ENCODE measurements at places on chromosomes 7 and 10. TPM values are rescaled to one million over a fixed set of nuclear protein-coding genes. Genes with fewer than 3 reads are reported as not detected.
A peak's percentile ranks its signal among the peaks of the same experiment; 100 is the strongest.

GRCh38 chr7:6175645-6176044, 96.8 kb downstream of the CYTH3 start:
- DNase-seq = peak; percentile 85

DNA sequence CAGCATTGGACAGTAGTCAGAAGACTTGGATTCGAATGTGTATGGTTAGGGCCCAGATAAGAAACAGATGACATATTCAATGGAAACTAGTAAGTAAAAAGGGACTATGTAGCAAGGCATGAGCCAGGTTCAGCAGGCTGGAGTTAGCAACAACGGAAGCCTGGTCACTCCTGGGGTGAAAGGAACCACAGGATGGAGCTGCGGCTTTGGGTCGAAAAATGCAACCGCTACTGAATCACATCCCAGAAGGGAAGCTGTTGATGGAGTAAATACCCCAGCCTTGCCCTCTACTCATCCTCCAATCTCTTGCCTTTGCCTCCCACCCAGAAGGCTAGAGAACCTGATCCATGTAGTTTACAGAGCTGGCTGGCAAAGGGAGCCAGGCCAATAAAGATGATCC, 37.5 kb upstream of the EGR2 start:
- no peak for DNase-seq

- no peak for DNase-seq
Observed at GRCh38 chr10:72234560-72235095, 18.6 kb upstream of the ASCC1 start.

DNA sequence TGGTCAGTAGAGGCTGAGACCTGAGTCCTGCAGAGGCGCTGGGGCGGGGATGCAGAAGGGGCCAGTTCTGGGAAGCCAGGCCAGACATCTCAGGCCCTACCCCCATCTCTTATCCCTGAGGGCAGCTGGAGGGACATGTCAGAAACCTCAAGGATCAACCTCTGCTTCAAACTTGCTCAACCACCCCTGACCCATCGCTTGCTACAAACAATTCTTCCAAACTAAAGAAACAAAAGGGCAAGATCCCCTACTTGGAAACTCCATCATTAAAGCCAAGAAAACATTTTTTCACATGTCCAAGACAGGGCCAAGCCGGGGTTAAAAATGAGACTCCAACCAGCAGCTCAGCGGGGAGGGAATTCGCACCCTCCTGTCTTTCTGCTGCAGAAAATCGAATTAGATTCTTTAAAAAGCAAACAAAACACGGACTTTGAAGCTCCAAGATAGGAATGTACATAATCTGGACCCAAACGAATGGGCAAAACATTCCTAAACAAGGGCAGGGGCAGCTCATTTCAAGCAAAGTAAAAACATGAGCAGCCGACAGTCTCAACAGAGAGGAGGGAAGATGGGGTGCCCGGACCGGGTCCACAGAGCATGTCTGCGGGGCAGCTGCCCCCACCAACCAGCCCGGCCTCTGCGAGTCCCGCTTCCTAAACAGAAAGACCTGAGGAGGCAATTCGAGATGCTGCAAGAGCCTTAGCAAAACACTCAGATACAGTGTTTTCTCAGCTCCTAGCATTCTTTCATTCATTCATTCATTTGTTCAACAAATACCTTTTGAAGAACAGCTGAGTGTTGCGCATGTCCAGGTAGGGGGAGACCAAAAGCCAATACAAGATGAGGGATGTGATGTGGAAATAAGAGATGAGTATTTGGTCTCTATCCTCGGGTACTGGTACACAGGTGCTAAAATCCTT, 44.8 kb downstream of the CHST15 start:
- peak; percentile 33 for DNase-seq

DNA sequence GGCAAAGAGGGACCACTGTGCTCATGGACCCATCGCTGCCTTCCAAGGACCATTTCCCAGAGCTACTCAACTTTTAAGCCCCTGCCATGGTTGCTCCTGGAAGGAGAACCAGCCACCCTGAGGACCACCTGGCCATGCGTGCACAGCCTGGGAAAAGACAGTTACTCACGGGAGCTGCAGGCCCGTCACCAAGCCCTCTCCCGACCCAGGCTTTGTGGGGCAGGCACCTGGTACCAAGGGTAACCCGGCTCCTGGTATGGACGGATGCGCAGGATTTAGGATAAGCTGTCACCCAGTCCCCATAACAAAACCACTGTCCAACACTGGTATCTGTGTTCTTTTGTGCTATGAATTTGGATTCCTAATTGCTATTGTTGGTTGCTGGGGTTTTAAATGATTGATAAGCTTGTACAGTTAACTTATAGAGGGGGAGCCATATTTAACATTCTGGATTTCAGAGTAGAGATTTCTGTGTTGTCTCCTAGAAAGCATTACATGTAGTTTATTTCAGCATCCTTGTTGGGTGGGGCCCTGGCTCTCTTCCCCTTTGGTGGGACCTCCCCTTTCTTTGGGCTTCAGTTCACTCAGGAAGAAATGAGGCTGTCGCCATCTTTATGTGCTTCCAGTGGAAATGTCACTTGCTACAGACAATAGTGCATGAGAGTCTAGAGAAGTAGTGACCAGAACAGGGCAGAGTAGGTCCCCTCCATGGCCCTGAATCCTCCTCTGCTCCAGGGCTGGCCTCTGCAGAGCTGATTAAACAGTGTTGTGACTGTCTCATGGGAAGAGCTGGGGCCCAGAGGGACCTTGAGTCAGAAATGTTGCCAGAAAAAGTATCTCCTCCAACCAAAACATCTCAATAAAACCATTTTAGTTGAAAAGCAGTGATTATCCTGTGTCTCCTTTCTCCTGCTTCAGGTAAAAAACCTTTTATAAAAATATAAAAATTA, 19.4 kb downstream of the LAT2 start:
- DNase-seq = no peak

TWNK gene
- 3.9 TPM for total RNA-seq

DNA sequence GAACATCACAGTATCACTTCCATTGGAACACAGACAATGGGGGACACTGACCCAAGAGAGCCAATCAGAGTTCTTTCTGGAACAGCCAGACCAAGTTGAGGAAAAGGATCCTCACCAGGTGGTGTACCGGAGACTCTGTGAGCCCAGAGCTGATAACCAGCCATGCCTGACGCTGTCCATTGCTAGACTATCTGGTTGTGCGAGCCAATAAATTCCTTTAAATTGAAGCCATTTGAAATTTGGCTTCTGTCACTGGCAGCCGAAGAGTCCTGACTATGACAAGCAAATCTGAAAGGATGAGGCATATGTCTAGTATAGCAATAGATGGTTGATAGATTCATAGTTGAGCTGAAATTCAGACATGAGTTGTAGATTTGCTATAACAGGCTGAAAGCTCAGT, 3.1 kb upstream of the LHPP start:
- DNase-seq = no peak

MLXIPL gene
- not detected for total RNA-seq

GRCh38 chr10:6938384-6938783, 358.3 kb upstream of the PRKCQ start:
- no peak for DNase-seq

ICA1 gene
- 4.3 TPM for total RNA-seq

GRCh38 chr10:70729763-70730357, 55.3 kb downstream of the TBATA start:
- DNase-seq = peak; percentile 45

CALML5 gene
- not detected for total RNA-seq
